NCI-H1436 (cell line): ENCODE measurements at places on chromosomes 2 and 18.

GRCh38 chr2:132662732-132663131 is 7.3 kb downstream of the LYPD1 start:
- DNase-seq: no peak

DNA sequence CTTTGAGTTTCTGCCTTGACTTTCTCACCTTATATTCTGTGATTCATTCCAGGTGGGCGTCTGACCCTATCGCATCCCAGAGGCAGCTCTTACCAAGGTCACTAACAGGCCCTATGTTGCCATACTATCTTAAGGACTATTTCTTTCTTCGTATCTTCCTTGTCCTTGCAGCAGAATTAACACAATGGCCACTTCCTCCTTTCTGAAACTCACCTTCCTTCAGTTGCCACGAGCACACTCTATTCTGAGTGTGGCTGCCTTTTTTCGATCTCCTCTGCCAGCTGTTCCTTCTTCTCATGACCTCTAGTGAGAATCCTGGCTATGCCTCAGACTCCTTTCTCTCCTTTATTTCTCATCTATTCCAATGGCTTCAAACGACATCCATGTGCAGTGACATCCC is 160.4 kb upstream of the CCDC195 start:
- no peak for DNase-seq

DNA sequence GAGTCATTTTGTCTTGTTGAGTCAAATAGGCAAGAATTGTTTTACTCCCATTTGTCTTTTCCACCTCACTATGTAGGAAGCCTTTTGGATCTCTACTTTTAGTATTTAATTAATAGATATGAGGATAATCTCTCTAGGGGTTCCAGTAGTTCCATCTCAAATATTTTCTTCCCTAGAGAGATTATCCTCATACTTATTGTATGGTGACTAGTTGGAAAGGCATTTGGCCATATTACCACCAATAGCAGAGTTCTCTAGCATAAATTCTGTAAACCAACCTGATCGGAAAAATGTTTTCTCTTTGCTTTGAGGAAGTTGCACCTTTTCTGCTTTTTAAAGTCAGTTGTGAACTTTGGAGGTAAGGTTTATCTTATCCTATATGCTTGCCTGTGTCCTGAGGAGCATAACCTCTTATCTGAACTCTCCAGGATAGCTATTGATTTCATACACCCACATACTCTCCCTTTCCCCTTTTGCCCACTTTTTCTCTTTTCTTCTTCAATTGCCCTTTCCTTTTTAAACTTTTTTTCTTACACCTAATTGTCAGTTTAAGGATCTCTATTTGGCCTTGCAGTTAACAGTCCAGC is 100.8 kb downstream of the GALNT1 start:
- no peak for DNase-seq

DNA sequence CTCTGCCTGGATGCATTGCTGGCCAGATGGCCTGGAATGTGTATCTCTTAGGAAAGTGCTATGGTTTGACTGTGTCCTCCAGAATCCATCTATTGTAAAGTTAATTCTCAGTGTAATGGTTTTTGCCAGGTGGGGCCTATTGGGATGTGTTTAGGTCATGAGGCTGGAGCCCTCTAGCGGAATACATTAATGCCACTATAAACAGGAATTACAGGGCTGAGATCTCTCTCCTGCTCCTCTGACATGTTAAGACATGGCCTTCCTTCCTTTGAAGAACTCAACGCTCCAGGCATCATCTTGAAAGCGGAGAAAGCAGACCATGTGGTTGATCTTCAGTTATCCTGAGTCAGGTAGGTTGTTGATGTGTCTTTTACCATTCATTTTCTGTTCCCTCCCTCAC is 276.4 kb downstream of the RPIA start:
- no peak for DNase-seq

DNA sequence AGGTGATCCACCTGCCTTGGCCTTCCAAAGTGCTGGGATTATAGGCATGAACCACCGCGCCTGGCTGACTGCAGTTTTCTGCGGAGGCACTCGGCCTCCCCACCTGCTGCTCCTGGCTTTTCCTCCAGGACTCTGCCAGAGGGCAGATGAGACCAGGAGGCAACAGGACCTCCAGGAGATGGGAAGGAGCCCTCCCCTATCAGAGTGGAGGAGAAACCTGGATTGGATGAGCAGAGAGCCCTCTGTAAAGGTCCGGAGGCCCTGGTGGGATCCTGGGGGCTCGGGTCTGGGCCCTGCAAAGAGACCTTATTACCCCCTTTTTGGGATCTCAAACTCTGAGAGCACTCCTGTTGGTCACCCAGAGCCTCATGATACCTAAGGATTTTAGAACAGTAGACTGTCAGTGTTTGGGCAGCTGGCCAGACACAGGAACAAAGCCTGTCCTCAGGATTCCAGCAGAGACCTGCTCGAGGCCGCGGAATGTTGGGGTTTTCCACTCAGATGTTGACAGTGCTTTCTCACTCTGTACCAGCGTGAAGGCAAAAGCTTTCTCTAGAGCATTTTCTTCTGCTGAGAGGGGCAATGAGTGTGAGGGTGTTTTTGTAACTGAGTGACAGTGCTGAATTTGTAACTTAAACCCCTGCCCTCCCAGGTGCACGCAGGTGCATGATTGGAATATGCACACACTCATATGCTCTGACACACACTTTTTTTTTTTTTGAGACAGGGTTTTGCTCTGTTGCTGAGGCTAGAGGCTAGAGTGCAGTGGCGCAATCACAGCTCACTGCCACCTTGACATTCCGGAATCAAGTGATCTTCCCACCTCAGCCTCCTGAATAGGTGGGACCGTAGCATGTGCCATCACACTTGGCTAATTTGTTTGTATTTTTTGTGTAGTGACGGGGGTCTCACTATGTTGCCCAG is 48.4 kb downstream of the NPPC start:
- DNase-seq: no peak

DNA sequence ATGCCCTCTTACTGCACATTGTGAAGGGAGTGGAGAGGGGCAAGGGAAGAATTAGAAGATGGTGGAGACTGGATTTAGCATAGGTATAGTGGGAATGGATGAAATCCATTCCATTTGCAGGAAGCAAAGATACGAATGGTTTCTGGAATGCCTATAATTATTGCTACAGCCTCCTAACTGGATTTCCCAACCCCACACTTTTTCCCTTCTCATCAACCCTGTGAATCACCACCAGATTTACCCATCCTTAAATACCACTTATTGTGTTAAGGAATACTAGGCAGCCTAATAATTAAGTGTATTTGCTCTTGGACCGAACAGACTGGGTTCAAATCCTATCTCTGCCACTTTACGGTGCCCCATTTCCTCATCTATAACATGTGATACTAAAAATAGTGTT is 39.3 kb upstream of the CREB1 start:
- DNase-seq: no peak
